ENCODE measurements at places on chromosomes 7 and 10.

GRCh38 chr10:1495915-1496517, 241.3 kb downstream of the ADARB2 start:
- no peak for DNase-seq

DNA sequence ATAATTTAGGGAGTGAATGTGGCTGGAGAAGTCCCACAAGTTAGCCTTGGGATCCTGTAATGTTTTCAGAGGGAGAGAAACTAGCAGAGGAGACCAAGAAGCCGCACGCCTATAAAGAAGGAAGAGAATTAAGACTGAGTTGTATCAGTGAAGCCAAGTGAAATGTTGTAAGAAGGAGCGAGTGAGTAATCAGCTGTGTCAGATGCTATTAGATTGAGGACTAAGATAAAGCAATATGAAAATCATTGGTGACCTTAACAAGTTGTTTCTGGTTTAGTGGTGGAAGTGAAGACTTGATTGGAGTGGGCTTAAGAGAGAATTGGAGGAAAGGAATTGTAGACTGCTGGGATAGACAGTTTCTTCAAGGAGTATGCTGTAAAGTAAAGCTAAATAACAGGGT, 8.8 kb downstream of the CCSER2 start:
- DNase-seq = peak; percentile 34

GRCh38 chr7:54704851-54705250, 54.2 kb downstream of the SEC61G start:
- no peak for DNase-seq

GRCh38 chr7:117766913-117767312, 106.3 kb downstream of the CTTNBP2 start:
- DNase-seq = no peak

DNA sequence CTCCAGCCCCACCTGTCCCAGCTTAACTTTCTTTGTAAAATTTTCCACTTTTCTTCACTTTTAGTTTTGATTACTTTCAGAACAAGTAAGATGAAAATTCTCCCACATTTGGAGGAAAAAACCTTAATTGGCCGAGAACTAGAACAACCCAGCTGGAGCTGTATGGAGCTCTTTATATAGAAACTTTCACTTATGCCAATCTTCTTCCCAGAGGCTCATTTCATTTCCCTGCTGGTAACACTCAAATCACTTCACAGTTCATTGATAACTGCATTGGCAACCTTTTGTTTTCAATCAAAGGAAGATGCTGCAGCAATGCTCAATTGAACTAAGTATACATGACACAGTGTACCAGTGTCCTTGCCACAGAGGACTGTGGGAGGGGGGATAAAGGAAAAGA, 176.2 kb upstream of the NOBOX start:
- no peak for DNase-seq

- no peak for DNase-seq
Observed at GRCh38 chr10:70597856-70598815, 4.4 kb downstream of the PRF1 start.

DNA sequence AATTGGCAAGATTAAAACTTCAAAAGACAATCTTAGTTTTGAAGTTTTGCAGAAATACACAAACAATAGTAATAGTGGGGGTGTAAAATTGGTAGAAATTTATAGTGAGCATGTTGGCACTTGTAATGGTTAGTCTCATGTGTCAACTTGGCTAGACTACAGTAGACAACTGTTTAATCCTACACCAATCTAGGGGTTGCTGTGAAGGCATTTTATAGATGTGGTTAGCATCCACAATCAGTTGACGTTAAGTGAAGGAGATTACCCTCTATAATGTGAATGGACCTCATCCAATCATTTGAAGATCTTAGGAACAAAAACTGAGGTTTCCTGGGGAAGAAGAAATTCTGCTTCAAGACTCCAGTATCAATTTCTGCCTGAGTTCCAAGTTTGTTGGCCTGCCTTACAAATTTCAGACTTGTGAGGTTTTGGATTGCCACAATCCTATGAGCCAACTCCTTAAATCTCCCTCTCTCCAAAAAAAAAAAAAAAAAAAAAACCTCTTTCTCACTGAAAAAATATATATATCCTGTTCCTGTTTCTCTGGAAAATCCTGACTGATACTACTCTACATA, 531.6 kb upstream of the IGFBP3 start:
- DNase-seq = no peak

GRCh38 chr7:114229246-114229645, 185.4 kb upstream of the FOXP2 start:
- DNase-seq = no peak

DNA sequence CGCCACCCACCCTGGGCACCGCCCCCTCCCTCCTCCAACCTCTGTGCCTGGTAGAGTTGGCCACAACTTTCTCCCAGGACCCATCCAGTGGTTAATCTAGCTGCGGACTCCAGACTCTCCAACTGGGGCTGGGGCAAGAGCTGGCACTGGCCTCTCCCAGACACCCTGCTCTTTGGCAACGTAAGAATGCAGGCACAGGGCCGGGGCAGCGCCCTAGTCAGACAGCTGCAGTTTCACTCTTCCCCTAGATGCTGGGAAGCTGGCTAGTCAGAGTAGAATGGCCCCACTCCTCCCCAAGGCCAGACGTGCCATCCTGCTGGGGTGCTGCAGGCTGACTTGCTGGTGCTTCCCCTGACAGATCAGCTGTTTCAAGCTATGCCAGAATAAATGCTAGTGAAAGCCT, 22.1 kb downstream of the HSPA12A start:
- DNase-seq = no peak

GRCh38 chr10:17562614-17563013, 54.6 kb downstream of the HACD1 start:
- DNase-seq = no peak

DNA sequence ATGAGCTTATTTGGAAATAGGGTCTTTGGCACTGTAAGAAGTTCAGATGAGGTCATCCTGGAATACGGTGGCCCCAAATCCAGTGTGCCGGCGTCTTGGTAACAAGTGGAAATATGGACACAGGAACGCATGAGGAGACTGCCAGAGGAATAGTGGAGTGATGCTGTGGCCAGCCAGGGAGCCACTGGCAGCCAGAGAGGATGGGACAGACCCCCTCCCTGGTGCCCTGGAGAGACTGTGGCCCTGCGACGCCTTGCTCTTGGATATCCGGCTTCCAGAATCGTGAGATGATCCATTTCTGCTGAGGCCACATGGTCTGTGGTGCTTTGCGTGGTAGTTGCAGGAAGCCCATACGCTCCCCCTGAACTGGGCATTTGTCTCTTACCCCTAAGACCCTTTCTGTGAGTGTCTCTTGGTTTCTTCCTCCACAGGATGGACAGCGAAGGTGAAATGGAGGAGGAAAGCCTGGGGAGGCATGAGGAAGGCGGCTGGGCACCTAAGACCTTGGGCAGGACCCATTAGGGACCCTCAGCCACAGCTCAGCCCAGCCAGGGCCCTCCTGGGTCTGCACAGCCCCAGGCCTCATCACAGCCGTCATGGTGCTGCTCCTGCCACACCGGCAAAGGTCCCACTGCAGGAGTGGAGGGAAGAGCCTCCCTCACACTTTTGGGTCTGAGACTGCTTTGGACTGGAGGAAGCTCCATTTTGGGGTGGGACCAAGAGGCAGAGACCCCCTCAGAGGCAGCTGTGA, 53.6 kb downstream of the INSIG1 start:
- DNase-seq = no peak

- DNase-seq = peak; percentile 63
Observed at GRCh38 chr7:30238721-30239441, 45.5 kb upstream of the ZNRF2 start.

GRCh38 chr10:29860166-29860565, 199.2 kb downstream of the JCAD start:
- DNase-seq = no peak

GRCh38 chr7:36260481-36260880, 107.4 kb downstream of the EEPD1 start:
- no peak for DNase-seq

GRCh38 chr7:12993025-12993424, 305.6 kb downstream of the ARL4A start:
- DNase-seq = no peak

DNA sequence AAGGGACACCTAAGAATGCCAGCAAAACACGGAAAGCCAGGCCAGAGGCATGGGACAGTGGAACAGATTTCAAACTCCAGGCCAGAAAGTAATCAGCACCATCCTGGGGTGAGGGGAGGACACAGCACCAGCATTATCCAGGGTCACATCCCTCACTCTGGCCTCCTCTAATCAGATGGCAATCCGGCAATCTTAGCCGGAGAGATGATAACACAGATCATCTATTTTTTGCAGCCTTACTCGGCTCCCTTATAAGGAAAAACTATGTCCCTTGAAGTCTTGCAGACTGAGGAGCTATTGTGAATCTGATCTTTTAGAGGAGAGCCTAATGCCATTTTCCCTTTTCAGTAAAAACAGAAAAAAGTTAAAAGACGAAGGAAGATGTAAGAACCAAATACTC, 16.5 kb downstream of the TRIL start:
- DNase-seq = no peak

GRCh38 chr7:100894860-100895700, 608 bp downstream of the ACHE start:
- peak; percentile 61 for DNase-seq

DNA sequence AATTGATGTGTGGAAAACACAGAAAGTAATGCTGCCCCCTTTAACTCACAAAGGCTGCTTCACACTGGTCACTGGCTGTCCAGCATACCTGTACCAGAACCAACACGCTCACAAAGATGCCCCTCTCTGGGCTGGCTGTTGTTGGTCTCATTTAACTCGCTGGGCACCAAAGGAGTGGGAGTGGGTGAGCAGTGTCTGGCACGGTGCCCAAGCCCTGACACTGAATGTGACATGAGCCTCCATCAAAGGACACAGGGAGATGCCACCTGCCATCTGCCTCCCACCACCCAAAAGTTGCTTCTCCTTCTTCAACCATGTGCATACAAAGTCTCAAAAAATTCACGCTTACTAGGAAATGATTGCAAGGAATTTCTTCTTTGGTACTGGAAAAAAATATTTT, 86.8 kb downstream of the FGFR2 start:
- DNase-seq = no peak

DNA sequence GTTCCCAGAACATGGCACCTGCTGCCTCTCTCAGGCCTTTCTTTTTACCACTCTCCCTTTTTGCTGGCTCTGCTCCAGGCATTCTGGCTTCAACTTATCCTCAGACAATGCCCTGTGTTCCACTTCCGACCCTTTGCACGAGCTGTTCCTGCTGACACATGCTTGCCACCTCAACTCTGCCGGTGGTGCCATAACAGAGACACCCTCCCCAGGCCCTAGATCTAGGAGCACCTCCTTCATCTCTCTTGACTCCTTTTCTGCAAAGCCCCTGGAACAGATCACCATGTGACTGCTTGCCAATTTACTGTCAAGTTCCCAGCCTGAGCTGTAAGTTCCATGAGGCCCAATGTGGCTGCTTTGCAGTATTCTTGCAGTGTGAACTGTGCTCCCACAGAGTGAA, 256.0 kb upstream of the MKI67 start:
- DNase-seq = no peak

DNA sequence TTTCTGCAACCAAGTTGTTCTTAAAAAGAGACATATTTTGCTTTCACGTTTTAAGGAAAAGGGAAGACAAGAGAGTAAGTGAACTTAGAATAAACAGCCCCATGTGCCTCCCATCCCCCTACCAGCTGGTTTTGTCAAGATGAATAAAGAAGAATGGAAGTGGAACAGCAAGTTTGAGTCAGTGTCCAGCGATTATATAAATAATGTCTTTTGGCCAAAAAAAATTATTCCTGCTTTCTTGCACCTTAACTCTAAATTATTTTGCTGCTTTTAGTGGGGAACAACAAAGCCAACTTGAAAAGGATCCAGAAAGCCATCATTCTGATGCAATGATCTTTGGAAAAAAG, 82.4 kb upstream of the TRIL start:
- no peak for DNase-seq

DNA sequence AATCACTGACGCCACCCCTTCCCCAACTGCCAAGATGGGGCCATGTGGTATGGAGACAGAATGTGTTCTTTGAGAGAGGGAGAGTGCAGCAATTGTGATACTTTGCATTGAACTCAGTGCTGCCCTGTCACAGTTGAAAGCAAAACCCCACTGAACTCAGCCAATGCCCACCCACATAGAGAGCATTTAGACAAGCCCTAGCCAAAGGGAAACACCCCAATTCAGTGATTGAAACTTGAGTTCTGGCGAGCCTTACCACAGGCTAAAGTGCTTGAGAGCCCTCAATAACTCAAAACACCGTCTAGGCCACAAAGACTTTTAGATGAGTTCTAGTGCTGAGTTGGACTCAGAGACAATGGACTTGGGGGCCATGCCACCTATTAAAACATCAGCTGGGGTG, 751.9 kb upstream of the POT1 start:
- no peak for DNase-seq

DNA sequence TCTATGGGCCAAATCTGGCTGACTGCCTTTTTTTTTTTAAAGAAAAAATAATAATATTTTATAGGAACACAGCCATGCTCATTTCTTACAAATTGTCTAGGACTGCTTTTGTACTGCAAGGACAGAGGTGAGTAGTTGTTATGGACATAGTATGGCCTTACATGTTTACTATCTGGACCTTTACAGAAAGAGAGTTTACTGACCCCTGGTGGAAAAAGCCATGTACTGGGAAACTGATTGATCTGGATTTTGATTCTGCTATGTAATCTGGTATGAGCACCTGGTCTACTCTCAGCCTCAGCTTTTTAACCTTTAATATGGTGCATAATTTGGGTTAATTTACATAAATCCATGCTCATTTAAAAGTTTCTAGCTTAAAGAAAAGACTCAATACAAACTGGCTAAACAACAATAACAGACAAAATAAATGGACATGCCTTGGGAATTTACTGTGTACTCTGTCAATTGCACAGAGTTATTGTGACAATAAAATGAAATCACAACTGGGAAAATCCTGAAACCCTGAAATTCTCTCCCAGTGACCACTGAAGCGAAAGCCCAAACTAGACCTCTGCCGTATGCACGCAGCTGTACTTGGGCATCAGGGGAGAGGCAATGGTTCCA, 260.7 kb downstream of the BMPER start:
- peak; percentile 50 for DNase-seq

DNA sequence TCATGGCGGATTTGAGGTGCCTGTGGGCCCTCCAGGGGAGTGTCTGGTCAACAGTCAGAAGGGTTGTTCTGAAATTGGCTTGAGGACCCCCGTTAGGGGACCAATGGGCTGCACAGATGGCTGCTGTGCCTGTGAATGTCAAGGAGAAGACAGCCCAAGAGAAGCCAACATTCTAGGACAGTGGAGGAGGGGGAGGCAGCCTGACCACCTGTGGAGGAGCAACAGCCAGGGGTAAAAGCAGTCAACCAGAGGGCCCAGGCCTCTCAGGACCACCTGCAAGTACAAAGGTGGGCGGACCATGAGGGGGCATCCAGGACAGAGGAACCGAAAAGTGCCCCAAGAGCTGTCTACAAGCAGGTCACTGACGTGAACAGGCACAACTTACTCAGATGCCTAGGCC, 76.6 kb downstream of the VSTM4 start:
- no peak for DNase-seq

- DNase-seq = peak; percentile 80
Observed at GRCh38 chr10:67079126-67079525, 153.3 kb downstream of the LRRTM3 start.

DNA sequence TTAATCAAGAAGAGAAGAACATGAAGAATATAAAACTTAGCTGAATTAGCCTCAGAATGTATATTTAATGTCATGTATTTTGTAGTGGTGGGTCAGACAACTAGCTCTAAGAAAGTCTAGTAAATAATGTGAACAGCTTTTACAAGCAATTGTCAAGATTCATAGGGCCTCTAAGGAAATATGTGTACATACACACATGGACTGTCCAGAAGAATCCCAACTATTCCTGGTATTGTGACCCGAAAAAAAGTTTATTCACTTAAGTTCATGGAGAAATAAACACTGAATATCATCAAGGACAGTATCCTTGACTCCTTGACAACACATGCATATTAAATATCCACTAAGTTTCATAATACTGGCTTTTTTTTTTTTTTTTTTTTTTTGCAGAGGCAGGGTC, 11.4 kb upstream of the TWIST1 start:
- DNase-seq = no peak

Data from hematopoietic multipotent progenitor cell treated with erythropoietin and hydrocortisone succinate and interleukin-3 and kit ligand, for 6 days (in vitro differentiated cells).